ENCODE measurements at places on chromosomes 2 and 18. TPM values are rescaled to one million over a fixed set of nuclear protein-coding genes. Genes with fewer than 3 reads are reported as not detected.

The BCS1L gene
- 21.6 TPM for total RNA-seq

GRCh38 chr18:2513616-2514015, 57.7 kb downstream of the METTL4 start:
- no peak for DNase-seq

The ARMC9 gene
- 22.5 TPM for total RNA-seq

GRCh38 chr2:76444732-76445131, 734.0 kb upstream of the GCFC2 start:
- no peak for DNase-seq

The KIF1A gene
- 16.5 TPM for total RNA-seq

DNA sequence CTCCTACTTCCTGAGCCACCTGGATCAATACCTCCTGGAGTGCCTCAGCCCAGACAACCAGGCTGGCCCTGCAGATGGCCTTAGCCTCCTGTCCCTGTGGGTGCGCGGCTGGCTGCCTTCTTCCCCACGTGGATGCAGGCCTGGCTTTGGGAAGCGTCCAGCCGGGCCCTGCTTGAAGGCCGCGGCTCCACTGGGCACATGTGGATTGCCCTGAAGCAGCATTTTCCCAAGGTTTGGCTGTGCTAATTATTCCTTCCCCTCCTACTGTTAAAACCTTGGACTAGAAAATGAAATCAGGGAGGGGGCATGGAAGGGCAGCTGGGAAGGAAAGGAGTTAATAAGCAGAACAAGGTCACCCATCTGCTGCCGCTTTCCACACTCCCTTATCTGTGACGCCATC, 143.0 kb upstream of the GATA6 start:
- no peak for DNase-seq

- no peak for DNase-seq
Observed at GRCh38 chr2:24857746-24858145, 62.3 kb downstream of the ADCY3 start.

- DNase-seq: no peak
Observed at GRCh38 chr18:74248595-74248994, 43.2 kb downstream of the CYB5A start.

- DNase-seq: no peak
Observed at GRCh38 chr2:124753842-124754241, 728.8 kb downstream of the CNTNAP5 start.

The KHK gene
- total RNA-seq: 26.1 TPM

GRCh38 chr18:28063271-28063761, 113.6 kb downstream of the CDH2 start:
- no peak for DNase-seq

Data from hepatocyte (in vitro differentiated cells).